ENCODE measurements at places on chromosomes 11 and 22.
A peak's percentile ranks its signal among the peaks of the same experiment; 100 is the strongest.

- DNase-seq, result no peak
Measured at GRCh38 chr11:95521862-95522261, 267.7 kb downstream of the FAM76B start.

DNA sequence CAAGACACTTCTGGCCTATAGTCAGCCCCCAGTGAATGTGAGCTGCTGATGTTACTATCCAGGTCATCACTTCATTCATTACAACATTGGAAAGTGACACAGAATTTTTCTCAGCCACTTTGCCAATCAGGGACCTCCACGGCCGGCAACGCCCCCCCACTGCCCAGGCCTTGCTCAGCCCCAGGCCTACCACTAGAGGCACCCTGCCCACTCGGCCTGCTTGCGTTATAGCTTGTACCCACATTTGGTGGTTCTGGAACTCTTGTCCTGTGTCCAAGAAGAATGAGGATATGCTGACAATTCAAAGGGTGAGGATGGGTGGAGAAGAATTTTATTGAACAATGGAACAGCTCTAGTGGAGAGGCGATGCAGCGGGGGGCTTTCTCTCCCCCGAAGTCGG is 96.2 kb downstream of the TSPAN18 start:
- no peak for DNase-seq

- DNase-seq, result peak; percentile 68
Measured at GRCh38 chr11:17991783-17992433, 20.9 kb downstream of the SERGEF start.

- peak; percentile 13 for DNase-seq
Measured at GRCh38 chr11:88179141-88179540, 3.9 kb upstream of the RAB38 start.

- no peak for DNase-seq
Measured at GRCh38 chr22:27654546-27655445, 146.8 kb downstream of the MN1 start.

DNA sequence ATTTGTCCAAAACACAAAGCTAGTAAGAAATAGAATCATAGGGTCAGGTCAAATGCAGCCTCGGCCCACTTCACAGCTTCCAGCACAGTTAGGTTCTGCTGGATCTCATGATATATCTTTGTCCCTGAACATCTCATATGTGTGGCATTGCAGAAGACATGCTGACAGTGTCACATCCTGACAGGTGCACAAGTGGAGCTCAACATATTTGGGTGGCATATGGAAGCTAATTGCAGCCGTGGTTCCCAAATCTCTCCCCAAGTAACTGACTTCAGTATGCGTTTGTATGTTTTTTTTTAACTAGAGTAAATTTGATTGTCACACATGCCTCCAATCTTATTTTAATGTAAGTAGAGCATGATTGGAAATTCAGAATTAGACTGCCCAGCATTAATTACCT is 33.4 kb downstream of the NAV2 start:
- no peak for DNase-seq

- DNase-seq, result peak; percentile 25
Measured at GRCh38 chr11:128235426-128235825, 351.9 kb downstream of the ETS1 start.

GRCh38 chr11:59142530-59143507 is at the start of gene FAM111A:
FAM111A (plus strand) TSS chr11:59142856; CDS start chr11:59148873, 6,017 bp downstream.
- DNase-seq, result peak; percentile 86

GRCh38 chr11:115197433-115197832 is 306.8 kb downstream of the CADM1 start:
- no peak for DNase-seq

DNA sequence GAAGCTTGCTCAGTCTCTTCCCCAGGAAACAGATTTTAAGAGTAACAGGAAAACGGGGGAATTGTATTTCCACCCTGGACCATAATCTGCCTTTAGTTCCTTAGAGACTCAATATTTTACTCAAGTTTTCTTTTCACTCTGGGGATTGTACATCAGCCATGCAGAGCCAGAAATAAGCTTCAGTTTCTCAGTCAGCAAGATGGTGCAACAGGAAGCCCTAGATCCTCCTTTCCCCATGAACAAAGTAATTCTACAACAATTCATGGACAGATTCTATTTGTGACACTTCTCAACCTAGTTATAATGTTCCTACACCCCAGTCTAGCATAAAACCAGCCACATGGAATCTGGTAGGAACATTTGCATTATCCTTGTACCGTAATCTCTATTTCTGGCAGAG is 24.7 kb downstream of the OR8B2 start:
- no peak for DNase-seq

DNA sequence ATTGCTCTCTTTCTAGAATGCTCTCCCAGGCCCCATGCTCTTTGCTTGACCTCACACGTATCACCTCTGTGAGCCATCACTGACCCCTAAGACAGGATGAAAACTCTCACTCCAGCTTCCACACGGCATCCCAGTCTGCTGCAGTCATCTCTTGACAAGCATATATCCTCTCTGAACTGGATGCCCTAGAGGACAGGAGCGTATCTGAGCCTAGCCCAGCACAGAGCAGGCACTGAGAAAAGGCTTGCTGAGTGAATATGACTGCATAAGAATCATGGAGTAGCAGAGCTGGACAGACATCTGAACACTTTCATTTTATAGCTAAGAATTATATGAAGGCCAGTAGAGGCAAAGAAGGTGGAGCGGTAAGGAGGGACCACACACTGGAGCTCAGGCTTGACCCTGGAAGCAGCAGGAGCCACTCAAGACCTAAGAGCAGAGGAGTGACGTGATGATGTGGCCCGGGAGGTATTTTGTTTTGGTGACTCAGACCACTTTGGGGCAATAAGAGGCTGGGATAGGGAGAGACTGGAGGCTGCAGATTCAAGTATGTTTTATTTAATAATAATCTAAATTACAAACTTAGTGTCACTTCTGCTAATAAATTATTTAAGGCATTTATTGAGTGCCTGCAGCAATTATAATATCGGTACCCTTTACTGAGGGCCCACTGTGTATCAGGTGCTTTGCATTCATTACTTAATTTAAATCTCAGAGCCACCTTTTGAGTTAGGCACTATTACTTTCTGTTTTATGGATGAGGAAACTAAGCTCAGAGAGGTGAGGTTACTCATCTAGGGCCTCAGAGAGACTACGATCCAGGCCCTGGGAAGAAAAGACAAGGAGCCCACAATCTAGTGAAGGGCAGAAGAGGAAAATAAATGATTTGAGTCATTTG is 42.6 kb downstream of the MAP6 start:
- peak; percentile 61 for DNase-seq

GRCh38 chr11:95585069-95585751 is 204.4 kb downstream of the FAM76B start:
- no peak for DNase-seq

DNA sequence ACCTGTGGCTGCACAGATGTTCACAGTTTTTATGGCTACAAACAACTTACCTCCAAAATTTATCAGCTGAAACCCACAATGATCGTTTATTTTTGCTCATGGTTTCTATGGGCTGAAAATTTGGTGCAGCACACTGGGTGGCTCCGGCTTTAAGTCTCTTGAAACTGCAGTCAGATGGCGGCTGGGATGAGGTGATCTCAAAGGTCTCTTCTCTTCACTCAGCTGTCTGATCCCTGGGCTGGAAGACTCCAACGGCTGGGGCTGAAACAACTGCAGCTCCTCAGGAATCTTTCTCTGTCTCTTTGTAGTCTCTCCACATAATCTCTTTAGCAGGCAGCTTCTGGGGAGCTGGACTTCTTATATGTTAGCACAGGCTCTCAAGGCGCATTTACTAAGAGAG is 117.3 kb upstream of the FAT3 start:
- no peak for DNase-seq

GRCh38 chr11:95330302-95330701 is 99.3 kb upstream of the SESN3 start:
- no peak for DNase-seq

DNA sequence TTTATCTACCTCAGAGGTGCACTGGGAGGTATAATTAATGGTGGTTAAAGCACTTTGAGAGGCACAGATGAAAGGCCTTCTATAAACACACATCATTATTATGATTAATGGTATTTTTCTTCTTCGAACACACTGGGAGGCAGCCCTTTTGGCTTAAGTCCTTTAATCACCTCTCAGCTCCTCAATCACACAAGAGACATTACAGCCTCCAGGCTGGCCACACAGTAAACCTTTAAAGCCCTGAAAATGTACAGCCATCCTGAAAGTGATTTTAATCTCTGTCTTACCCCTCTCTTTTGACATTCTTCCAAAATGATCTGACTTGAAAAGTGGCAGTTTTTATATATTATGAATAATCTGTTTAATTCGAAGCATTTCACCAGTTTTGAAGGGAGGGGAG is 54.3 kb upstream of the VSTM5 start:
- DNase-seq, result no peak

- no peak for DNase-seq
Measured at GRCh38 chr11:85088286-85088685, 538.9 kb downstream of the DLG2 start.

- no peak for DNase-seq
Measured at GRCh38 chr11:132987936-132988335, 544.4 kb downstream of the OPCML start.

GRCh38 chr22:26775394-26775793 is 118.0 kb downstream of the MIAT start:
- DNase-seq, result no peak

GRCh38 chr11:63492441-63492840 is 1.5 kb upstream of the PLAAT5 start:
- DNase-seq, result no peak

DNA sequence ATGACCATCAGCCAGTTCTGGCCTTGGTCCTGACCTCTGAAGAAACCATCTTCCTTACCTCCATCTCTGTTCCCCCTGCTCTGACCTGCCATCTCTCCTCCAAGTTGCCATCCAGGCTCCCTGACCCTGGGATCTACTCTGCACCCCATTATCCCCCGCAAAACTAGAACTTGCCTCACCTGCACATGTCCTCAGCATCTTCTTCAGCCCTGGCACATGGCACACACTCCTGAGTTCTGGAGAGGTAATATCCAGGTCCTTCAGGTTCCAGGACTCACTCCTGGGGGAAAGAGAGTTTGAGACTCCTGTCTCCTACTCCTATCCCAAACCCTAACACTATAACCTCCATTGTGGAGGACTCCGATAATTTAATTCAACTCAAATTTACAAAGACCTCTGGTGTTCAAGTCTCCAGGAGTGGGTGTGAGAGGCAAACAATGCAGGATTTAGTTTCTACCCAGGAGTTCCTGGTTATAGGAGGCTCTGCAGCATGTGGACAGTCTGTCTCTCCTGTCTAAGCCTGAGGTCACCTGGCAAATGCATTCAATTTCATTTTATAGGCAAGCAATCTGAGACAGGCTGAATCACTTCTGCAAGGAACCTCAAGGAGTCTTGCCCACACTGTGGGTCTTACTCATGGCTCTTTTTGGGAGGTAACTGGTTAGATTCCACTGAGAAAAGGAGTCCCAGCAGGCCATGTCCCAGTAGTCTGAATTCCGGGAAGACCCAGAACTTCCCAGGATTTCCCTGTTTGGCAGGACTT is 7.3 kb downstream of the TRIM21 start:
- DNase-seq, result no peak

GRCh38 chr11:12587333-12587991 is 86.8 kb upstream of the TEAD1 start:
- DNase-seq, result peak; percentile 4

GRCh38 chr11:87092159-87092558 is 54.4 kb downstream of the TMEM135 start:
- no peak for DNase-seq

GRCh38 chr11:16418428-16419097 is 62.2 kb upstream of the SOX6 start:
- DNase-seq, result no peak

DNA sequence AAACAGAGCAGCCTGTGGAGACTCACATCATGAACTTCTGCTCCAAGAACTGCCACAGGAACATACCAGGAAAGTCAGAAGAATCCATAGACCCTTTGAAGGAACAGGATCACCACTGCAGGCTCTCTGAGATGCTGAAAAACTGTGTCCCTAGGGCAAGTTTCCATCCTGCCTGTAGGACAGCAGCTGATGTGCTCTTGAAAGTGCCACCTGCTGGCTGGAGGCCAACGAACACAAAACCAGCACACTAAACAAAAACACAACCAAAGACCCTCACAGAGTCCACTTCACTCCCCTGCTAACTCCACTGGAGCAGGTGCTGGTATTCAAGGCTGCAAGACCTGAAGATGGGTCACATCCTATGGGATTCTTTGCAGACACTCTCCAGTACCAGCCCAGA is 12.0 kb upstream of the NXPE1 start:
- no peak for DNase-seq

DNA sequence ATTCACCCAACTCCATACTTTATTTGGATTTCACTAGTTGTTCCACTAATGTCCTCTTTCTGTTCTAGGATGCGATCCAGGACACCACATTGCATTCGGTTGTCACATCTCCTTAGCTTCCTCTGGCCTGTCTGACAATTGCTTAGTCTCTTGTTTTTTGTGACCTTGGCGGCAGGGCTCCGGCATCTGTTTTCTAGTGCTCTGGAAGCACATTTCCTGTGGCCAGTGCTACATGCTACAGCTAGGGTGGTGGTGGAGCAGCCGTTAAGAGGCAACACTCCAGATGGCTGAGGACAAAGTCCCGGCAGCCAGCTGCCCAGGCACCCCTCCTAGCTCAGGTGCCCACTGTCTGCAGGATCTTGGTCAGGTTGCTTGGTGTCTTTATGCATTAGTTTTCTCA is 6.8 kb downstream of the STX3 start:
- no peak for DNase-seq

All from myocyte (in vitro differentiated cells).